ENCODE measurements at places on chromosomes 4 and X. TPM values are rescaled to one million over a fixed set of nuclear protein-coding genes. Genes with fewer than 3 reads are reported as not detected.

GUCY1B1 gene
- total RNA-seq, result 7.0 TPM

GRCh38 chrX:39164212-39164611 is 363.0 kb downstream of the MID1IP1 start:
- no peak for DNase-seq

GRCh38 chr4:131081069-131081468 is 1985.1 kb downstream of the C4orf33 start:
- DNase-seq, result no peak

- DNase-seq, result no peak
Measured at GRCh38 chr4:8707045-8707781, 114.6 kb downstream of the CPZ start.

CENPVL2 gene
- total RNA-seq, result 0.41 TPM

DNA sequence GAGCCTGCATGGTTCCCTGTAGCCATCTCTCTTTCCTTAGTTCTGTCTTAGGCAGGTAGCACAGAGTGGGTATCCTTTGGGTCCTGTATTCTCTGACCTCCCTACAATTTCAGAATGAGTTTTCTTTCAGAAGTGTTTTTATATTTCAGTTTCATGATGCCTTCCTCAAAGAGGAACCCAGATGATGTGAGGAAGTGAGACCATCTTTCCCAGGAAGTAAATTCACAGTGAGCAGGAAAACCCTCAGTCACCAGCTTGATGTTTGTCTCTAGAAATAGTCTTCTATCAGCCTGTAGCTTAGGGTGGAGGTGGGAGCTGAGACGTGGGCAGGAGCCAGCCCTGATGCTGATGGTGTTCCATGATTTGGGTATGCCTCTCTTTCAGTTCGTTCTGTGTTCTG is 16.9 kb downstream of the PLAC1 start:
- DNase-seq, result no peak

GRCh38 chr4:48979914-48980579 is 6.0 kb upstream of the CWH43 start:
- no peak for DNase-seq

RAB41 gene
- total RNA-seq, result not detected

GRCh38 chr4:151717909-151718628 is 42.7 kb downstream of the GATB start:
- peak; percentile 13 for DNase-seq

DNA sequence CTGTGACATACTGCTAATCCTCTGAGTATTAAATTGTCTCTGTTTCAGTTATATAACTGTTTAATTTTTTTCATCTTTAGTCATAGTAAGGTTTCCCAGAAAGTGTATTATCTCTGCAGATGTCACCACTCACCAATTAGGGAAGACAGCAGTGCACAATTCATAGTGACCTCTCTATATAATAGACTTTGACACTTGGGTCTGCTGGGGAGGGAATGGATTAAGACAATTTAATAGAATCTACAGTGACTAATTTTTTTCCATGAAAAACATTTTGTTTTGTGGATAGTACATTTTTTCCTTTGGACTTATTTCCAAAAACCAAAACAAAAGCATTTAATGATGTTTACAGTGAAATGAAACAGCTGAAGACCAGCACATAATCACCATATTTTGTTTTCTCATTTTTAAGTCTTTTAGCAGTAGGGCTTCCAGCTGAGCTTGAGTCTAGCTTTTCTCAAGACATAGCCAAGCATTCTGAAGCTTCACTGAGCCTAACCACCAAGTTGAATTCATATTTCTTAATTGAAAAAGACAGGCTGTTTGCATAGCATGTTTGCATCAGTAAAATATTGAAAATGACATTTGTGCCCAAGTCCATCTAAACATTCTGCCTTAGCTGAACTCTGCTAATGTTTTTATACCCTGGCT is 69.5 kb downstream of the PCDH19 start:
- no peak for DNase-seq

DNA sequence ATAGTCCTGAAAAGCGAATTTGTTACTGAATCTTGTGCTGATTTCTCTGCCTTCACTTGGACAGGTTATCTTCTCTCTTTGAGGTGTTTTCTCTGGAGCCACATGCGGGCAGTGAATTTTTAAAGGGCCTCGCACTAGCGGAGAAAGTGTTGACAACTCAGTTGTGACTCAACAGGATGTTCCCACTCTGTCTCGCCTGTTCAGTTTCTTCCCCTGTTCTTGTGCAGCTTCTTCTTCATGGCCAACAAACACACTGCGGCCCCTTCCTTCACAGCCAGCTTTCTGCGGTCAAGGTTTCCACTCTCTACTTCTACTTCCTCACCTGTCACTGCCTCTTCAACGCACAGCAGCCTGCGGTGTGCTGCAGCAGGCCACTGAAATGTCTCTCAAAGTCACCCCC is 1.1 kb upstream of the SHROOM4 start:
- no peak for DNase-seq

- DNase-seq, result peak; percentile 10
Measured at GRCh38 chrX:13855689-13856450, 39.0 kb upstream of the GPM6B start.

DNA sequence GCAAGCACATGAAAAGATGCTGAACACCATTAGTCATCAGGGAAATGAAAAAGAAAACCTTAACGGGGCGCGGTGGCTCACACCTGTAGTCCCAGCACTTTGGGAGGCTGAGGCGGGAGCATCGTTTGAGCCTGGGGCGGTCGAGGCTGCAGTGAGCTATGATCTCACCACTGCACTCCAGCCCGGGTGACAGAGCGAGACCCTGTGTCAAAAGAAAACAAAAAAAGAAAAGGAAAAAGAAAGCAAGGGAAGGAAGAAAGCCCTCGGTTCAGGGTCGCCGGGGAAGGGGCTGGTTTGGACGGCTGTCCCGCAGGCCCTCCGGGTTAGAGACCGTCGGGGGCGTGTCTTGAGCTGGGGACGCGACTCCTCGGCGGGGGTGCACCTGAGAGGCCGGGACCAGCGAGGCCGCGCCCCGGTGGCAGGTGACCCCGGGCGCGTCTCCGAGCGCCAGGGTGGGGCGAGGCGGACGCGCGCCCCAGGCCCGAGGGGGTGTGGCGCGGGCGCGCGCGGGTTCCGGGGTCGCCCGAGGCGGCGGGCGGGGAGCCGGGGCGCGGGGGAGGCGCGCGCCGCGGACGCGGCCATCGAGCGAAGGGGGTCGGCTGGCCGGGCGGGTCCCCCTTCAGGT is 478 bp upstream of the PLXNA3 start:
- no peak for DNase-seq

ITGB1BP2 gene
- total RNA-seq, result 6.2 TPM

IGSF1 gene
- total RNA-seq, result 0.09 TPM

DNA sequence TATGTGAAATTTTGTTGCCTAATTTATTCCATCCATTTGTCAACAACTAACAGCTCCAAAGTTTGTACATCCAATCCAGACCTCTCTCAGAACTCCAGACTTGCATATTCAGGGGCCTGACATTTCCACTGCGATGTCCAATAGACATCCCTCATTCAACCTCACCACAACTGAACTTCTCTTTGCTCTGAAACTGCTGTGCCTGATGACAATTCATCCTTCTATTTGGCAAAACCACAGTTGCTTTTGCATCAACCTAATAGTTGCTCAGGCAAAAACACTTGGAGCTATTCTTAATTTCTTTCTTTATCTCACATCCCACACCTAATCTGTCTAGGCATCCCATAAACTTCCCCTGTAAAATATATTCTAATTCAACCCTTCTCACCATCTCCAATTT is 56.5 kb downstream of the ANTXR2 start:
- DNase-seq, result no peak

- DNase-seq, result no peak
Measured at GRCh38 chr4:1503583-1504471, 97.6 kb upstream of the NKX1-1 start.

DNA sequence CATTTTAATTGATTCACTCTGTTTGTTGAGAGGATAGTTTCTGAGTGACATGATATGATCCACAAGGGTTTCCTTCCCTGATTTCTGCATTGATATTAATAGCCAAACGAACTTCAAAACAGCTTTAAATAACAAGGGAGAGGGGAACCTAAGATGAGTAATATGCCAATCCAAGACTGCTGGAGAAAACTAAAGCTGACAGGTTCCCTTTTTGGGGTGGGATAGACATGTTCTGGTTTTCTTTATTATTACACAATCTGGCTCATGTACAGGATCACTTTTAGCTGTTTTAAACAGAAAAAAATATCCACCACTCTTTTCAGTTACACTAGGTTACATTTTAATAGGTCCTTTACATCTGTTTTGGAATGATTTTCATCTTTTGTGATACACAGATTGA is 182.2 kb downstream of the AR start:
- peak; percentile 7 for DNase-seq

Measured in fibroblast of the aortic adventitia (primary cell).